ENCODE measurements at places on chromosomes 3 and 15.
A peak's percentile ranks its signal among the peaks of the same experiment; 100 is the strongest.

DNA sequence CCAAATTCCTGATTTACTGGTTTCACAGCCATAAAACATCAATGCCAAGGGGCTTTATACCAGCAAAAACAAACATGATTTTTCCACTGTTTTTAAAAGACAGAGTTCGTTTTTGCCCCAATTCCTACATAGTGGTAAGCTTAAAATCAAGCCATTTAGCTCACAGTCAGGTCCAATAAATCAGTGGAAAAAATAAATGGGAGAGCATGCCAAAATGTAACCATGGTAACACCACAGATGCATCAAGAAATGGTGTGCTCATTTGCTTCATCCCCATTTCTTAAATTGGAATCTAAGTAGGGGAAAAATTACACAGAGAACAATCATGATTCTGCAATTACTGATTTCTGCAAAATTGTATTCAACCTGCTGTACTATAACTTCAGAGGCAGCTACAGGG lies 418.8 kb downstream of the MAGI1 start:
- DNase-seq: no peak

GRCh38 chr15:51853998-51854397 lies 24.5 kb downstream of the TMOD3 start:
- no peak for DNase-seq

DNA sequence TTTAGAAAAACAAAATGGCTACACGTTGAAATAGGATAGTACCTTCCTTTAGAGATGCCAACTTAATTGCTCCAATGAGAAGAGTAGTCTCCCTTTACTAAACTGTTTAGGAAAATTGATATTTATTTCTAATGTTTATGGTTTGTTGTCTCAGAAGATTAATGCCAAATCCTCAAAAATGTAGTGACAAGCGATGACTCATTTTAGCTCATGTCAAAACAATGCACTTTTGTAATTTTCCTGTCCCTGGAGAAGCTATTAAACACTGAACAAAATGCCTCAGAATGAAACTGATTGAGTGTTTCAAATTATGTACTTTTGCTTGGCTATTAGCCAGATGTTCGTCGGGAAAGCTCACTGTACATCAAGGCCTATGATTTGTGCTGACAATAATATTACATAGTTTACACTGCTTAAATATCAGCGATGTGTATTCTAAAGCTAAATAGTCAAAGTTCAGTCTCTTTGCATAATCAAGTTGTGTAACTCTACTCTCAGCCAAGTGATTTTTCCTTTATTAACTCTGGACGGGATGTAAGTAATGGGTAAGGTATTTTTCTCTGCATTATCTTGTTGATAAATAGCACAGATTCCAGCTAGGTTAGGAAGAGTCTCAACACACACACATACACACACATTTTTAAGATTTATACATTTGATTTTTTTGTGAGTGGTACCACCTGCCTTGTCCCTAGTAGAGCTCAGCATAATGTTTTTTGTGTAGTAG lies 83.7 kb downstream of the CMSS1 start:
- DNase-seq: no peak

- no peak for DNase-seq
These were observed 6.3 kb upstream of the PLXND1 start for GRCh38 chr3:129612534-129613366.

GRCh38 chr3:13060341-13060910 lies 12.8 kb downstream of the IQSEC1 start:
- no peak for DNase-seq

DNA sequence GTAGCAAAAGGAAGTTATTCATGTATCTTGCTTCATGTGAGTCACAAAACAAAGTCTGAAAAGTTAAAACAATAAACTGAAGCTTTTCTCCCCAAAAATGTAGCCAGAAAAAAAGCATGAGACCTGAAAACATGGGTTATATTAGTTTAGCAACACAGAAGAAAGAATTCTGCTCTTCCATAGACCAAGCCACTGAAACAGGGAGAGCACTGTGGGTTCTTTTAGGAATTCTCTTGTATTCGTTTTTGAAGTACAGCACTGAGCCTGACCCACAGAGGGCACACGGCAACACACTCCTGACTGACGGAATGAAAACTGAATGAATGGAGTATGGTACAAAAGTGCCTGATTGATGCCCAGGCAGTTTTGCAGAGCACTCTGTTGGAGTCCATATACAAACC lies 66.6 kb downstream of the TM4SF4 start:
- no peak for DNase-seq

- no peak for DNase-seq
These were observed 61.0 kb downstream of the CHD2 start for GRCh38 chr15:92960996-92961681.

GRCh38 chr15:47742334-47742733 lies 25.0 kb downstream of the SEMA6D start:
- DNase-seq: no peak

GRCh38 chr3:22893101-22893500 lies 310.0 kb upstream of the UBE2E2 start:
- no peak for DNase-seq

- no peak for DNase-seq
These were observed 141.9 kb downstream of the CHDH start for GRCh38 chr3:53704363-53704725.

DNA sequence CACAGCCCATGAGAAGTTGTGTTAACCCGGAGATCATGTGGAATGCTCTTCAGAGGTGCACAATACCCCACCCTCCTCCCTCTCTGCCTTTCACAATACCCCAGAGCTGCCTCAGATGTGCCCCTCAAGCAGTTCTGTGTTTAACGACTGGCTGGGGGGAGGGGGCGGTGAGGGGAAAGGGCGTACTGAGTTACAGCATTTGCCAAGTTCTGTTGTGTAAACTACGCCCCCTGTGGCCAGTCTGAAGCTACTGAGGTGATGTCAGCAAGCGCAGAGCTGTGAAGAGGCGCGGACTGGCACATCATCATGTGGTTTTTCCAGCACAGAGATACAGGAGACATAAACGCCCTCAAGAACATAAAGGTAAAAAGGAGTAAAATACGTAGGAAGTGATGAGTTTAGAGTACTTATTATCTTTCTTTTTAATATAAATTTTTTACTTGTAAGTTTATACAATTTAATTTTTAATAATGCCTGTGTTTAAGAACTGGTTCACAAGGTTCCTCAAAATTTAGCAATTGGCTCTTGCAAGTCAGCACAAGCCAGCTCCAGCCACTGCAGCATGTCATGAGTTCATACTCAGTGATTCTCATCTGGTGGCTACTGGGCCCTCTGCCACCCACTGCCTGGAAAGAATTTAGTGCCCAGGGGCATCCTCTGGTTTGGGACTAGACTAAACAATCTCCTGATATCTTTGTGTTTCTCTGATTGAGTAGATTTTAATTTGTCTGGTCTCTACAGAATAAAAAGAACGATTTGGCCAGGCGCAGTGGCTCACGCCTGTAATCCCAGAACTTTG lies 1.7 kb downstream of the EPB42 start:
- DNase-seq: no peak

GRCh38 chr15:63506537-63507035 lies 2.2 kb downstream of the USP3 start:
- no peak for DNase-seq

GRCh38 chr15:66931768-66932633 lies 133.4 kb upstream of the SMAD3 start:
- no peak for DNase-seq

DNA sequence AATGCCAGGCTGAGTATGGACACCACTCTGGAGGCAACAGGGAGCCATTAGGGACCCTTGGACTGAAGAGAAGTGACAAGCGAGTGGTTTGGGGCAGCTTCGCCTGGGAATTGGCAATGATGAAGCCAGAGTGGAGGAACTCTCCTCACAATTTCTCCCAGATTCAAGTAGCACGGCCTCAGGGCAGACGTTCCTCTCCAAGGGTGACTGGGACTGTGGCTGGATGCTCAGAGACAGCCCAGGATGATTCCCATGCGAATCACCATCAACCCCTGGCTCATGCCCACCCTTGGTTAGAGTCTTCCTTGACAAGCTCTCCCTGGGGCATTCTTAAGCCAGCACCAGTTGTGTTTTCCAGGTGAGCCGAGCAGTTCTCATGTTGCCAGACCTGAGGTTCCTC lies 16.3 kb upstream of the DOCK3 start:
- no peak for DNase-seq

GRCh38 chr15:39558421-39558820 lies 22.5 kb upstream of the THBS1 start:
- DNase-seq: no peak

DNA sequence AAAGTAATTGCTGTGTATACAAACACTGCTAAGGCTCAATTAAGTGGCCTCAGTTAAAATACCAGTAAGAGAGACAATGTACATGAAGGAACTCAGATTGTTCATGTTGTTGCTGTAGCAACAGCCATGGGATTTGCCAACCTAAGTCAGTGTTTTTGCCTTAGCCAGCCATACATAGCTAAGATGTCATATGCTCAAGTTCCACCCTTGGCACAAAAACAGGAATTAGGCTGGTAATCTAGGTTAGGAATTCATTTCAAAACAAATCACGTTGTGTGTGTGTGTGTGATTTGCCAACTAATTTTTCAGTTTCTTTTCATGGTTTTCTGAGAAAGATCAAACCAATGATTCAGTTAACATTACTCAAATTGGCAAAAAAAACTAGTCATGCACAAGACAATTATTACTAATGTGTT lies 143.7 kb upstream of the KCNMB2 start:
- DNase-seq: no peak

DNA sequence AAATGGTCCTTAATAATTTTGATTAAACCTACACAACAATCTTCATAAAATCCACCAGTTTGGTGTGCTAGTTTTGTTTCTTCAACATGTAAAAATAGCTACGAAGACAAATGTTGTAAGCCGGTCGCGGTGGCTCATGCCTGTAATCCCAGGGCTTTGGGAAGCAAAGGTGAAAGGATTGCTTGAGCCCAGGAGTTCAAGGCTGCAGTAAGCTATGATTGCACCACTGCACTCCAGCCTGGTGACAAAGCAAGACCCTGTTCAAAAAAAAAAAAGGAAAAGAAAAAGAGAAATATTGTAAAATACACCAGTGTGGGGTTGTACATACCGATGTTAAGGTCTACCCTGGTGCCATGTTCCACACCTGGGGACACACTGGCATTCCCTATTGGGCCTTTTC lies 75.1 kb downstream of the LDHAL6B start:
- DNase-seq: no peak

GRCh38 chr3:127809611-127810010 lies 12.7 kb downstream of the MGLL start:
- no peak for DNase-seq

DNA sequence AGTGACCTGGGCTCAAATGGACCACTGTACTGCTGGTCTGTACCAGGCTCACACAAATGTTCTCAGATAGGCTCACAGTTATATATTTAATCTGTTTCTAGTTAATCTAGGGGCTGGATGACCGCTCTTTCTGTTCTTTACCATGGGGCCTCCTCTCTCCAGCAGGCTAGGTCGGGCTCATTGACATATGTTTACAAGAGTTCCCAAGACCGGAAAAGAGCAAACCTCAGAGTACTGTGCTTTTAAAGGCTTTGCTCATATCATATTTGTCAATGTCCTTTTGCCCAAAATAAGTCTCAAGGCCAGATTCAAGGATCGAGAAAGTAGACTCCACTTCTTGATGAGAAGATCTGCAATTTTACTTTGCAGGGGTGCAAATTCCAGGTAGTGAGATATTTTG lies 348.0 kb upstream of the EPHA6 start:
- no peak for DNase-seq

DNA sequence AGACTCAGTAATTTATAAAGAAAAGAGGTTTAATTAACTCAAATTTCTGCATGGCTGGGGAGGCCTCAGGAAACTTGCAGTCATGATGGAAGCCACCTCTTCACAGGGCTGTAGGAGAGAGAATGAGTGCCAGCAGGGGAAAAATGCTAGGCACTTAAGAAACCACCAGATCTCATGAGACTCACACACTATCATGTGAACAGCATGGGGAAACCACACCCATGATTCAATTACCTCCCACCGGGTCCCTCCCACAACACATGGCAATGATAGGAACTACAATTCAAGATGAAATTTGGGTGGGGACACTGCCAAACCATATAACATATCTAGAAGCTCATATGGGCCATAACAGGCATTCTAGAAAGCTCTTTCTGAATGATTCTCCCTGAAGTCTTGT lies 190.3 kb downstream of the WNT5A start:
- no peak for DNase-seq

GRCh38 chr3:9701711-9702110 lies 1.9 kb upstream of the CPNE9 start:
- no peak for DNase-seq

DNA sequence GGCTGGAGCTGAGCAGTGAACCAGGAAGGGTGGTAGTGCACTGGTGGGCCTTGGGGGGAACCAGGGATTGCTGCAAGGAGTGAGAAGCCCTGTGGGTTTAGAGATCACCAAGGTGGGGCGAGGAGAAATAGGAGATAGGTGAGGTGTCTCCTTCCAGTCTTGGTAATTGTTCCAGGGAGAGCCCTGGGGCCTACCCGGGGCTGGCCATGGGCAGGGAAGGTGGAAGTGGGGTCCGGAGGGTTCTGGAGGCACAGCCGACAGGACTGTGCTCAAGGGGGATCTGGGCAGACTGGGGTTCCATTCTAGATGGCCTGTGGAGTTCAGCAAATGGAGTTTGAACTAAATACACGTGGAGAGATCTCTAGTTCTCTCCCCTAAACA lies 4.5 kb downstream of the CHST13 start:
- no peak for DNase-seq

- no peak for DNase-seq
These were observed 97.5 kb downstream of the BDH1 start for GRCh38 chr3:197458179-197458707.

DNA sequence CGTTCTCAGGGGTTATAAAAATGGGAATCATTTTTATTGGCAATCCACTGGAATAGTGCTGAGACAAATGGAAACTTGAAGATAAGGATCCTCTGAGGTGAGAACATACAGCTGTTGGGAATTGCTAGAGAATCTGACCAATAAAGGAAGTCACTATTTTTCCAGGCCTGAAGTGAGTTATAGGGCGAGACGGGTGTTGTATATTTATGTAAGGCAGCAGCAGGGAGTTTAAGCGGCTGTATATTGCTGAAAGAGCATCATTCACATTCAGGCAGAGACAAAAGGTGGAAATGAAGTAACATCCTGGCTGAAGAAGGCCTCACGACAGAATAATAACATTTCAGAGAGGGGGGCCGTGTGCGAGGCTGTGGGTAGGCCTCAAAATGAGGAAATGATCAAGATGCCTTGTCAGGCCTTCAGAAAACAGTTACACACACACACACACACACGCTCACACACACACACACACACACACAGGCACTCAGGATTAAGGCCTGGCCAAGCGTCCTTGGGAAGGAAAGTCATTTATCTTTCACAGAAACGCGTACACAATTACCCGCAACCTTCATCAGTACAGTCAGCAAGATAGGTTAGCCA lies 964.9 kb upstream of the NR2F2 start:
- peak; percentile 45 for DNase-seq

DNA sequence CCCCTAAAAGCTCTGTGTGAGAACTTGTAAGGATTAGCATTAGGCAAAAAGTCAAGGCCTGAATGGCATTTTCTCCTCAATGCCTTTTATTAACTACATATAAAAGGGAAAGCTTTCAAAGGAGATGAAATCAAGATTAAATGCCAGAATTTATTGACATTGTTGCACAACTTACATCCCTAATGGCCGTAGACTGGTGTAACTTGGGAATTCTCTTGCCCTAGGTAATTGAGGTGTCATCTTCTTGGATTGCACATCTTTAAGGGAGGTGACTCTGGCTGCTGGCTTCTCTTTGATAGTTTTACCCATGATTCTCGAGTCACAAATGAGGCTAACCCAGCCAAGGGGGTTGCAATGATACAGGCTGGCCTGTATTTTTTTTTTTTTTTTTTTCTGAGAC lies 249.1 kb downstream of the TBL1XR1 start:
- no peak for DNase-seq

GRCh38 chr3:30124435-30125370 lies 481.7 kb upstream of the TGFBR2 start:
- no peak for DNase-seq

Data from KG1 (cell line).